ENCODE measurements at places on chromosomes 12 and 14.

DNA sequence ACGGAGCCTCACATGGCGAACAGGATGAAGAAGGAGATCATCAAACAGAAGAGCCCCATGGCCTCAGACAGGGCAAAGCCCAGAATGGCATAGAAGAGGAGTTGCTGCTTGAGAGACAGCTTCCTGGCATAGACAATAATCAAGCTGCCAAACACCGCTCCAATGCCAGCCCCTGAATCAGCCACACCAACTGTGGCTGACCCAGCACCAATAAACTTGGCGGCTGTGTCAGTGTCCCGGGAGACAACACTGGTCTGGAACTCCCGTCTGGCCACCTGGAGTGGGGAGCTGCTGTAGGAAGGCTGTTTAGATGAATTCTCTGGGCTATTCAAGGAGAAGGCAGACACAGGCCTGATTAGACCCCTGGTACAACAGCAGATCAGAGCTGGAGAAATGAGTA, 100.1 kb downstream of the HEATR5A start:
- DNase-seq = no peak

DNA sequence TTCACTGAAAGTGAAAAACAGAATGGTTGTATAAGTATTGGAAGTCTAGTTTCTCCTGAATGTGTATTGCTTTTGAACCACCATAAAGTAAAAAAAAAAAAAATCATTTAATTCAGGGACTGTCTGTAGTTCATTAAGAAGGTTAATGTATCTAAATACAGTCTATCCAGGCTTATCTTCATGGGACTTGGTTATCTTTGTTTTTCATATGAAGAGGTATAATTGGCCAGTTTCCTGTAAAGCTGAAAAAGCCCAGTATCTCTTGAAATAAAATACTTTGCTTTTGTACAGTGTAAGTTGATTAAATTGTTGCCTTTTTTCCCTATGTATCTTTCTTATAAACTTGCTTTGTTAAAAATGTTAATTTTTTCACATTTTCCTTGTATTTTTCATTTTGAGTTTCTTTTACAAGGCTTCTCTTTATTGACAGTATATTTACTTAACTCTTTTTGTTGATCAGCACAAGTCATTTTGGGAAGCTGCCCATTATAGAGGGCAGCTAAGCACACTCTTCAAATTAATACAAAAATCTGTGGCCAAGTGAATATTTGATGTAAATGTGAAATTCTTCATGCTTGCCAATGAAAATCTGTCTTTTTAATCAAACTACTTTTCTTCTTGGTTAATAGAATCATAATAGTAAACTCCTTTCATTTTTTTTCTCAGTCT, 156.0 kb downstream of the TMTC3 start:
- DNase-seq = no peak

- no peak for DNase-seq
Measured at GRCh38 chr12:56631790-56632700, 1.9 kb upstream of the BAZ2A start.

- DNase-seq = peak; percentile 12
Measured at GRCh38 chr12:82517027-82517426, 158.7 kb downstream of the METTL25 start.

GRCh38 chr14:22271838-22272799, 316.9 kb downstream of the DAD1 start:
- DNase-seq = no peak

DNA sequence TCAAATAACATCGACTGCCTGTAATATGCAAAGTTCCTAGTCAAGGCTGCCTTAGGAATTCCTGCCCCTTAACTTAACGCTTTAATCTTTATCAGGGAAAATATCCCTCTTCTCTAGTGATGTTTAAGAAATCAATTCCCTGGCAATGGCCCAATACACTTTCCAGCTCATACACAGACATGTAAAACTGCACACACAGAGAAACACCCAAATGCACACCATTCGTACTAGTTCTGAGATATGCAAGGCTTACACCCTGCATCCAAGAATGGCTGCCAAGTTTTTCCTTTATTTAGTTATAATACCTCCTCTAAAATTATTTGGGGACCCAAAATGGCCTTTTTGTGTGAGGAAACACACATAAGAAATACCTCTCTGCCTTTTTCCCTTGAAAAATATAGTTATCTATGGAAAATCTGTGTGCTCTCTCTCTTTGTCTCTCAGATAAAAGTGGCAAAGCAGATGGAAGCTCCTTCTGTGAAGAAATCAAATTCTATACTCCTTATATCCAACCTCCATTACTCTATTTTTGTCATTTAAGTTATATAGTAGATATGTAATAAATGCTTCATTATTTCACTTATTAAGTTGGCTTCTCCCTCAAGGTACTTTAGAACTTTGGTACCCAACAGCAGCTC, 120.0 kb upstream of the MDM1 start:
- no peak for DNase-seq

GRCh38 chr12:131829791-131830334, 1.7 kb downstream of the MMP17 start:
- no peak for DNase-seq

GRCh38 chr12:110531741-110532333, 29.7 kb downstream of the RAD9B start:
- no peak for DNase-seq

DNA sequence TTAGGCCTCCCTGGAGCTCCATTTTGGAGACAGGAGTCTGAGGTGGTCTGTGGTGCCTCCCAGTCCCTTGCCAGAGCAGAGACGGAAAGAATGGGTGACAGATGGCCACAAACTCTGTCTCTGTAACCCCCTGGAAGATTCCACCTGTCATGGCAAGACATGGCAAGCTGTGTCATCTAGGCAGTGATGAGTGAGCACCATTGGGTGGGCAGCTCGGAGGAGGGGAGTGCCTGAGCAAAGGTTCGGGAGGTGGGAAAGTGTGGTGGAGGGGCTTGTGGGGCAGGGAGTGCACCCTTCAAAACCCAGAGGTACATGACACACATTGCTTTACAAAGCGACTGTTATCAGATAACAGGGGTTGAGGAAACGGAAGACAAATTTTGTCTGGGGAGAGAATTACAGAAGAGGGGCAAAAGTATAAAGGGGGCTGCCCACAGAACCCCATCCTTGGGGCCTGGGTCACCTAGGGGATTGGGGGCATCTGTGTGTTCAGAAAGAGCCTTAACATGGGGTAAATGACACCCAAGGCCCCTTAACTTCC, 3.5 kb downstream of the RIN3 start:
- no peak for DNase-seq

DNA sequence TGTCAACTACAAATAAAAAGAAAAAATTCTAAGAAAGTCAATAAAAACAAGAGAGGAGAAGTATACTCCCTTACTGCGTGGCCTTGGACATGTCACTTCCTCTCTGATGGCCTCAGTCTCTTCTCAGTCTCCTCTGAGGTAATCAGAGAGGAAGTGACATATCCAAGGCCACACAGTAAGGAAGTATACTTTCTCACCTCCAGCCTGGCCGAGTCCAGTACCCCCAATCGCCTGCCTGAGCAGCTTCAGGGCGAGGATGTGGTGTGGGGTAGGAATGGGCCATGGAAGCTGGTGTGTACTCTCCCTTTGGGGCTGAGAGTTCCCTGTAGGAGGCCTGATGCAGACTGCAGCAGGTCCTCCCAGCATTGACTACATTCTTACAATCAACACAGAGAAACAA, 15.8 kb downstream of the VDR start:
- DNase-seq = no peak

GRCh38 chr12:13509740-13510139, 313.2 kb downstream of the EMP1 start:
- DNase-seq = no peak

GRCh38 chr12:51717326-51717925, 126.4 kb downstream of the SCN8A start:
- DNase-seq = no peak

GRCh38 chr12:120473807-120474615, 4.5 kb upstream of the SRSF9 start:
- DNase-seq = no peak

GRCh38 chr12:111558107-111558376, 41.1 kb downstream of the ATXN2 start:
- DNase-seq = no peak

- no peak for DNase-seq
Measured at GRCh38 chr12:17577405-17577804, 512.6 kb downstream of the RERGL start.

GRCh38 chr12:62774794-62775193, 160.2 kb downstream of the PPM1H start:
- no peak for DNase-seq

DNA sequence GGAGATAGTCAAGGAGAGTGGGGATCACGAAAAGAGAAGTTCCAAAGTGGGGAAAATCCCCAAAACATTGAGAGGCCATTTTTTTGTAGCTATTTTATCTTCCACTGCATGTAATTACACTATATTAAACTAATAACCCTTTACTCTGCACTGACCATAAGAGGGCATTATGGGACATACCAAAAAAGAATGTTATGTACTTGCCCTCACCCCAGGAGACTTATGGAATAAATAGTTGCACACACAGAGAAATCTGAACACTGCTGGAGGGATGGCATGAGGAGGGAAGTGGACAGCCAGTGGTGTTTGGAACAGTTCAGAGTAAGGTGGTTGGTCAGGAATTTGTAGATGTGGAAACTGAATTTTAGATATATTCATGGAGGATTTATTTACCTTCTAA, 422.9 kb downstream of the SNAPC1 start:
- DNase-seq = no peak

- no peak for DNase-seq
Measured at GRCh38 chr12:89890161-89890560, 181.5 kb upstream of the ATP2B1 start.

DNA sequence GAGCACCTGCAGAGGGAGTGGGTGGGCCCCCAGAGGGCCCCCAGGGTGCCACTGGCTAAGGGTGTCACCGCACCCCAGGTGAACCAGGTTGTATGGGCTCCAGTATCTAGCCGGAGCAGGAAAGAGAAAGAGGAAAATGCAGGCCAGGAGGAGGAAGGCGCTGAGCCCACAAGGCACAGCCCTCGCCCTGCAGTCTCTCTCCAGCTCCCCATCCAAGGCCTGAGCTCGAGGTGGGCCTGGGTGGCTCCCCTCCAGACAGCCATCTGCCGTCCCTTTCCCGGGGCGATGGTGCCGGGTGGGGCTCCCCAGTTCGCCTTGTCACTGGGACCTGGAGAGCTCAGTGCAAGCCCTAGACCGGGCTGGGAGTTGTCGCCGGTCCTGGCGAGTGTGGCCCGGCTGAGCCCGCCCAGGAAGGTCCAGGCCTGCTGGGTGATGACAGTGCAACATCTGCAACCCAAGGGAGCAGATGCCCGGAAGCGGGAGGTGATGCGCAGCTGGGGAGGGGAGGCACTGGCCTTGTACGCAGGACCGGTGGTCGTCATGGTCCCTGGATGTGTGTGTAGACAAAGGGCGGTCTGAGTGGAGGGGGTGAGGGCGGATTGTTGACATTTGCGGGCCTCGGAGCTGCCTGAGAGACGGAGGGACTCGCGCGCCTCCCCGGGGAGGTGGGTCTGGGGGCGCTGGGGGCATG, 716 bp downstream of the TMEM179 start:
- no peak for DNase-seq

GRCh38 chr12:8157484-8158198, 826 bp downstream of the ZNF705A start:
- DNase-seq = no peak

GRCh38 chr14:52349731-52350130, 35.6 kb downstream of the PTGER2 start:
- no peak for DNase-seq

- DNase-seq = no peak
Measured at GRCh38 chr14:94654071-94654861, 42.1 kb downstream of the SERPINA3 start.

- no peak for DNase-seq
Measured at GRCh38 chr14:103408491-103409155, 23.4 kb downstream of the MARK3 start.

DNA sequence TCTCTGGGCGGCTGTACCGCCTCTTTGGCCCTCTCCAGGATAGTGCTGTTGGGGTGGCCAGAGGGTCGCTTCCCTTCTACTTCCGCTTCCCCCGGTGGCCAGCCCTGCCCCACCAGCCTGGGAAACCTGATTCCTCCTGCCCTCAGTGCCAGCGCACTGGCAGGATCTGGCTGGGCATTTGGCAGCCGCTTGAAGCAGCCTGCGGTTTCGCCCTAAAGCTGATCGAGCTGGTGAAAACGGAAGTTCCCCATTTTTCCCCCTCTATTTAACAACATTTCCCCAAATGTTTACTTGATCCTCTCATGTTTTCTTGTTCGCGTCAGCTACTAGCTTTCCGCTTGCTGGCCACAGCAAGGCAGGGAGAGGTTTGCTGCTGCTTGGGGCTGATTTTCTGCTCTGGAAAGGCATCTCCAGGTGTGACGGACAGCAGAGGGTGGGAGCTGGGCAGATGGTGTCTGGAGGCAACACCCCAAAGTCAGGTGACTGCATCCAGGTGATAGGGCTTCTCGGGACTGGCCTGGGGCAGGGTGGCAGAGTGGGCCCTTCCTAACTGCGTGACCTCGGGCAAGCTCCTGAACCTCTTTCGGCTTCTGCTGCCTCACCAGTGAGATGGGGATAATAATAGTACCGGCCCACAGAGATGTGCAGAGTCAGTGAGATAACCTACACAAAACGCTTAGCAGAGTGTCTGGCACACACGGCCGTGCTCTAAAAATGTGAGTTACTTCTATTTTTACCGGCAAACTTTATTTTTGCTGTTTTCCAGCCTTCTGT, 53.1 kb downstream of the TSPAN9 start:
- DNase-seq = no peak

GRCh38 chr12:56634837-56635791, 5.0 kb upstream of the BAZ2A start:
- peak; percentile 80 for DNase-seq

DNA sequence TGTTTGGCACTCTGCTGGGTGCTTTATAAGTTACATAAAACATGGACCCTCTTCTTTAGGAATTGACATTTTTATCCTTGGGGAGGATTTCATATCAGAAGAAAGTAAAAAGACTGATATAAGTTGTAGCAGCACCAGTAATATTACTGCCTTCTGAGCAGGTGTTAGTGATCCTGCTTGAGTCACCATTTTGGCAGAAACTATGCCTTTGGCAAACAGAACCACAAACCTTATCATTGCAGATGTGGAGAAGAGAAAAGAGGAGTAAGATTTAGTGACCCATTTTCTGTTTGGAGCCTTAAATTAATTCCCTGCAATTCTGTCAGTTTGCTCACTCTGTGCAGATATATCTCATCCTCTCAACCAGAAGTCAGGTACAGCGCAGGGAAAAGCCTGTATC, 23.0 kb downstream of the ZNF410 start:
- no peak for DNase-seq

Measured in Panc1 (cell line).